ENCODE measurements at places on chromosomes 13 and 19.
A peak's percentile ranks its signal among the peaks of the same experiment; 100 is the strongest.

DNA sequence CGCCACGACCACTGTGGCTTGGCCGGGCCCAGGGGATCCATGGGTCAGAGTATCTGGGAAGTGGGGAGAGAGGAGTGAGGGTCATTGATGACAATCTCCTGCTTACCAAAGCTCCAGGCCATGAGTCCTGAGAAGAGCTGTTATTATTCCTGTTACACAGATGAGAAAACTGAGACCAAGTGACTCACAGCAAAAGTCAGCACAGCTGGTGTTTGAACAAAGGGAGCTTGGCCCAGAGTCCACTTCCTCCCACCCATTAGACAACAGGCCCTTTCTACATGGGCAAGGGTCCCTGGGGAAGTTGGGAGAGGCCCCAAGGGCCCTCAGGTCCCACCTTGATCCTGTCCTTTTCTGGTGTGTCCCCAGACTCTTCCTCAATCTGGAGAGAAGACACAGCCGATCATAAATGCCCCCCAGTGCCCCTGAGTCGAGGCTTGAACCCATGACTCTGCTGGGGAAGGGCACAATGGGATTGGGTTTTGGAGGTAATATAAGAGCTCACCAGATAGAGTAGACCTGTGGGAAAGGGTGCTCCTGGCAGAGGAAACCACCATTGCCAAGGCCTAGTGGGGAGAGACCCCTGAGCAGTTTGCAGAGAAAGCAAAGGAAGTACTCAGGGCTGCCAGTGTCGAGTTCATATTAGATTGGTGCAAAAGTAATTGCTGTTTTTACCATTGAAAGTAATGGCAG lies 6.8 kb downstream of the FUT6 start:
- DNase-seq, result no peak

GRCh38 chr19:21474671-21475181 lies 30.7 kb upstream of the ZNF429 start:
- peak; percentile 30 for DNase-seq

DNA sequence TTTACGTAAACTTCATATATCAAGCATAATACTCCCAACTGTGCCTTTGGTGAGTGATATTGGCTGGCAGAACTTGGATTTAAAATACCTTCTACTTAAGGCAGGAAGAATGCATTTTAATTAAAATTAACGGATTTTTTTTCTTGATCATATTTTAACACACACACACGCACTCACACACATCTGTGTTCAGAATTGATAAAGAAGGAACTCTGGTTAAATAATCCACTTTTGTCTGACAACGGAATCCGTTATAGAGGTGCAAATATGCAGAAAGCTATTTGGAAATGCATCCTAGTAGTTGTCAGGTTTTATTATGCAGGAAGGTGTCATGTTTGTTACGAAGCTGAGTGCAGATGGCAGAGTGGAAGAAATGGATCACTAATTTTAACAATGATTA lies 105.5 kb upstream of the ZNF536 start:
- DNase-seq, result no peak

- peak; percentile 57 for DNase-seq
Observed at GRCh38 chr19:44093931-44094765, at the start of gene ZNF224. ZNF224 (plus strand) TSS chr19:44094361; CDS start chr19:44097874, 3,513 bp downstream.

GRCh38 chr13:36571444-36571843 lies 102.4 kb upstream of the SERTM1 start:
- no peak for DNase-seq

GRCh38 chr19:45153339-45154063 lies 7.3 kb downstream of the NKPD1 start:
- no peak for DNase-seq

DNA sequence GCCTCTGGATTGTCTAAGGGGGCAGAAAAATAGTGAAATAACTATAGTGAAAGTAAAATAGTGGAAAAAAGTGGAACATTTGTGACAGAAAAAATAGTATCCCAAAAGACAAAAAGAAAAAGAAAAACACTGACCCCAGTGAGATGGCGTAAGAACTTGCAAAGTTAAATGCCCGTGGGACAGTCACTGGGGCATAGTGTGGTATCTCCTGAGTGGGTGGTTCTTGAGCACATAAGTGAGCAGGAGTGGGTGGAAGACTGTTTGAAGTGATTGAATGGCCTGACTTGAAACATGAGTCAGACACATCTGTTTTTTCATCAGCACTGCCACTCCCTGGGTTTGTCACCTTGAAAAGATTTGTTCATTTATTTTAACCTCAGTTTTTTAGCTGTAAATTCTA lies 2.5 kb downstream of the ZNF430 start:
- peak; percentile 60 for DNase-seq

DNA sequence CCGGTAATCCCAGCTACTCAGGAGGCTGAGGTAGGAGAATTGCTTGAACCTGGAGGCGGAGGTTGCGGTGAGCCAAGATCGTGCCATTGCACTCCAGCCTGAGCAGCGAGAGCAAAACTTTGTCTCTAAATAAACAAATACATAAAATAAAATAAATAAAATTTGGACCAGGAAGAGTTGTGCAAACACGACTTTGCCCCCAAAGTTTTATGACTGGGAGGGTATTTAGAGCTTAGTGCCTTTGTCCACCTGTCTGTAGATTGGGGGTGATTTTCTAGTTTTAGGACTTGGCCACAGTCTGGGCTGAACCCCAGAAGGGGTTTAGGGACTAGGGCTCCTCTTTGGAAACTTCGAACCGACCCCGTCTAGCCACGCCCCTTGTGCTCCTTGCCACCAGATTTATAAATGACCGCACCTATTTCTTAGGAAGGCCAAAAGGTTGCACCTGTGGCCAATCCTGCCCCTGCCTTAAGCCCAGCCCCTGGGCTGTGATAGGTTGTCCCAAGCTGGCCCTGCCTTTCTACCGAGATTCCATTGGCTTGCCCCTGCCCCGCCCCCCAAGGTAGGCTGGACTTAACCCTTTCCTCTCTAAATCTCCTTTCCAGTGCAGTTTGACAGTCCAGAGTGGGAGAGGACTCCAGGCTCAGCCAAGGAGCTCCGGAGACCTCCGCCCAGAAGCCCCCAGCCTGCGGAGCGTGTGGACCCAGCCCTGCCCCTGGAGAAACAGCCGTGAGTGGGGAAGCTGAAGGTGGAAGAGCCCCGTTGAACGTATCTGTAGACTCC lies 5.3 kb downstream of the SHD start:
- DNase-seq, result no peak

DNA sequence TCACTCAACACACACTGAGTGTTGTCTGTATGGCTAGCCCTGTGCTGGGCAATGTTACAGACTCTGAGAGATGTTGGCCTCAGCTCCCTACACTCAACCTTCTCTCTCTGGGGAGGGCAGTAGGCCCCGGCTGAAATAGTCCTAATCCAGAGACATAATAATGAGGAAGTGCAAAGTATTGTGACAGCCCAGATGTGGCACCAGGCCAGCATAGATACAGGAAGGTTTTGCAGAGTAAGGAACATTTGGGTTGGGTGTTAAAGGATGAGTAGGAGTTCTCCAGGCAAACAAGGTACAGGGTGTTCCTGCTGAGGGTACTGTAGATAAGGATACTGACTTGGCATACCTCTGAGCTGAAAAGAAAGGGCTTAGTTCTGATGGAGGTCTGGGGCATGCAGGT lies 2.4 kb downstream of the LIN7B start:
- DNase-seq, result no peak

GRCh38 chr19:48636859-48637448 lies at the start of gene DBP:
DBP (minus strand) TSS chr19:48637379; CDS start chr19:48636994, 385 bp downstream.
- no peak for DNase-seq

- peak; percentile 52 for DNase-seq
Observed at GRCh38 chr13:41137951-41138350, 5.3 kb upstream of the KBTBD6 start.

GRCh38 chr13:59425211-59425741 lies 738.5 kb downstream of the DIAPH3 start:
- no peak for DNase-seq

- DNase-seq, result no peak
Observed at GRCh38 chr19:18496167-18496979, 25.5 kb downstream of the ELL start.

DNA sequence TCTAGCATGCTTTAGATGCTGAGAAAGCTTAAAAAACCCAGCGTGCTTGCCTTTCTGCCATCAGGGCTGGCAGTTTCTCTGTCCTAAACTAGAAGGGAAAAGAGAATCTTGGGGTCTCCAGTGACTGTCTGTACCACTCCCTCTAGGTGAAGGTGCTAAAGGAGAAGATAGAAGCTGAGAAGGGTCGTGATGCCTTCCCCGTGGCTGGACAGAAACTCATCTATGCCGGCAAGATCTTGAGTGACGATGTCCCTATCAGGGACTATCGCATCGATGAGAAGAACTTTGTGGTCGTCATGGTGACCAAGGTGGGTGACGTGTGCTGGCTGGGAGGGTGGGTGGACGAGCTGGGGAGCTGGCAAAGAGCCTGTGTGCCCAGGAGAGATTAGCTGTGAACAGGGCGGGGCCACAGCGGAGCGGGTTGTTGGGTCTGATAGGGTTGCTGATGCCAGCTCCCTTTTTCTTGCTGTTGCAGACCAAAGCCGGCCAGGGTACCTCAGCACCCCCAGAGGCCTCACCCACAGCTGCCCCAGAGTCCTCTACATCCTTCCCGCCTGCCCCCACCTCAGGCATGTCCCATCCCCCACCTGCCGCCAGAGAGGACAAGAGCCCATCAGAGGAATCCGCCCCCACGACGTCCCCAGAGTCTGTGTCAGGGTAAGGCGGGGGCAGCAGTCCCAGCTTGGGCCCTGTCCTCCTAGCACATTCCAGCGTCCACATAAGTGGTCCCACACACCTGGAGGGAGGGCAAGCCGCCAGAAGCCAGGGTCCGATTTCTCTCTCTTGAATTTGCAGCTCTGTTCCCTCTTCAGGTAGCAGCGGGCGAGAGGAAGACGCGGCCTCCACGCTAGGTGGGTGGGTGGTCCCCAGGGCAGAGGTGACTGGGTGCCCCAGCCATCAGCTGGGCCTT lies 2.3 kb downstream of the RAD23A start:
- no peak for DNase-seq

GRCh38 chr13:77291774-77292173 lies 35.1 kb downstream of the MYCBP2 start:
- no peak for DNase-seq

- peak; percentile 95 for DNase-seq
Observed at GRCh38 chr13:39777527-39778061, 122.1 kb downstream of the COG6 start.

- DNase-seq, result no peak
Observed at GRCh38 chr19:3620145-3620816, 6.3 kb downstream of the CACTIN start.

GRCh38 chr13:23140492-23140891 lies 40.3 kb upstream of the SGCG start:
- no peak for DNase-seq

- no peak for DNase-seq
Observed at GRCh38 chr13:25190256-25190655, 18.2 kb upstream of the AMER2 start.

DNA sequence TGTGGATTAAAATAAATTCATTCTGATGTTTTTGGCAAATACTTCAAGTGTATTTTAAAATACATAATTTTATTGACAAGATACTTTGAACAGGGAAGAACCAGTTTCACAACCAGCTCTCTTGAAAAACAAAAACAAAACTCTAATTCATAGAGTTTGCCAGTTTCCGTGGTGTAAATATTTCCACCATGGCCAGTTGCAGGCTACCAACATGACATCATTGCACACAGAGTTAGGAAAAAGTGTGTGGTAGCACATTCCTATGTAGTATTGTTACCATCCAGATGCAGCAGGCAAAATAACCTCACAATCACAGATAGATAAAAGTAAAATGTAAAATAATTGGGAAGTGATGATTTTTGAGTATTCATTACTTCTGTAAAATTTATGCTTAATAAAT lies 7.7 kb upstream of the RNF113B start:
- no peak for DNase-seq

GRCh38 chr13:84029396-84029795 lies 147.1 kb upstream of the SLITRK1 start:
- no peak for DNase-seq

- DNase-seq, result no peak
Observed at GRCh38 chr13:33229446-33230177, 55.9 kb downstream of the STARD13 start.

GRCh38 chr19:750640-751423 lies at the start of gene MISP:
MISP (plus strand) TSS chr19:751112; CDS start chr19:756947, 5,835 bp downstream.
- no peak for DNase-seq

All from non-pigmented ciliary epithelial cell (primary cell).